AG09319 (cell line): ENCODE measurements at places on chromosomes 11 and 22.

DNA sequence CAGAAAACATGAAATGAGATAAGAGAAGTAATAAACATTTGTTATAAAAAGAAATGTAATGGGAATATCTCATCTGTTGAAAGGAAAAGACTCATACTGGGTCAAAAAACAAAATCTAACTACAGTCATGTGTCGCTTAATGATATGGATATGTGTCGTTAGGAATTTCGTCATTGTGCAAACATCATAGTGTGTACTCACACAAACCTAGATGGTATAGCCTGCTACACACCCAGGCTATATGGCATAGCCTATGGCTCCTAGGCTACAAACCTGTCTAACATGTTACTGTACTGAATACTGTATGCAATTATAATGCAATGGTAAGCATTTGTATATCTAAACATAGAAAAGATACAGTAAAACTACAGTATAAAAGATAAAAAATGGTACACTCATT lies 89.8 kb upstream of the ZC3H12C start:
- no peak for DNase-seq

DNA sequence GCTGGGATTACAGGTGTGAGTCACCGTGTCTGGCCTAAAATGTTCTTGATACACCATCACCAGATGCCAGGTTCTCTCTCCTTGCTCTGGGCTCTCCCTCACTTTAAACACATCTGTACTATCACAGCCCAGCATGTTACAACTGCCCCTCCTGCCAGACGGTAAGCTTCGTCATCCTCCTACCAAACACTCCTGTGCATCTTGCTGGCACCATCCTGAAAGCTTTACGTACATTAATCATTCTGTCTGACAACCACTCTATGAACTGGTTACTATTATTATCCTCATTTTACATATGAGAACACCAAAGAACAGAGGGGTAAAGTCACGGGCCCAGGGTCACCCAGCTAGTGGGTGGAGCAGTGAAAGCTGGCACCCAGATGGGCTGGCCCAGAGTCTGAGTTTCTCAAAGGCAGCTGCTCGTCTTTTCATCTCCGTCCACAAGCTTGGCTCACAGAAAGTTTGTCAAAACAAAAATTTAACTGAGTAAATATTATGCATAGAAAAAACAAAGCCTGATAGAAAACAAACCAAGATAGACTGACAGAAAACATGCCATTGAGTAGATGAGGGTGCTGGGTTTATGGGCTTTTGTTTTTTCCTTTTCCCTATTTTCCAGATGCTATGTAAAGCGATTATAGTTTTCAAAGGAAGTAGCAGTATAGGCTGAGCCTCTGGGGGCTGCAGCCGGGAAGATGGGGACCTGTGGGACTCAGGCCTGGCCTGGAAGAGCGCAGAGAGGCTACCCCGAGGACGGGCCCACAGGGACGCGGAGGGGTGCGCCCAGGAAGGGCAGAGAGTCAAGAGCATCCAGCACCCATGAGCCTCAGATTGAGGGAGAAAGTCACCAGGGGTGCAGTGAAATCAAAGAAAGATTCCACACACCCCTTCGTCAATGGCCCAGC lies 9.5 kb downstream of the PLA2G6 start:
- no peak for DNase-seq

- no peak for DNase-seq
Observed at GRCh38 chr22:38927033-38927781, 30.2 kb upstream of the APOBEC3A start.

DNA sequence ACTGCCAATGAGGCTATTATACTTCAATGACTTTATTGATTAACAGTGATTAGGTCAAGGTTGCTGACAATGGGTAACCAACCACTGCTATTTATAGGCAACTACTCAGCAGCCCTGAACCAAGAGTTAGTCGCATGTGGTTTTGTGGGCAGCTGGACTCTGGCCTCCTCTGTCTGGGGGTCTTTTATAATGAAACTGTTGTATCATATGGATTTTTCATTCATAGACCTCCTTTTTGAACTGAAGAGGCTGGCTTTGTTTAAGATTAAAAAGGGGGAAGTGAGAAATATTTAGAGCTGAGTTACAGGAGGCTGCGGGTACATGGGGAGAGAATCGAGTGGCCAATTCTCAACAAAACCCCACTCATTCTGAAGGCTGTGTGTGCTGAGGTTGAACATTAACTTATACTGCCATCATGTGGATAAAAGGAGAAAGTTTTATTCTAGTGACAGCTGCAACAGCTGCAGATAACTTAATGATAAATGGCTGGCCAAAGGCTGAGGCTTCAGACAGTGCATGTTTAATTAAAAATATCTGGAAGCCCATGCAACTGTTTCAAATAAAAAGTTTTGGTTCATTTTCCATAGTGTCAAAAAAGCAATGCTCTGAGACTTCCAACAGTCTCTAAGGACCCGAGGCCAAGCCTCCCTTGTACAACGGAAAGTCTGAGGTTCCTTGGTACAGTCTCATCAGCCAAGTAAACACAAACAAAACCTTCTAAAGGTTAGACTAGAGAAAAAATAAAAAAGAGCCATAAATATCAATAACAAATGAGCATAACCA lies 682.6 kb downstream of the KCNA4 start:
- no peak for DNase-seq

DNA sequence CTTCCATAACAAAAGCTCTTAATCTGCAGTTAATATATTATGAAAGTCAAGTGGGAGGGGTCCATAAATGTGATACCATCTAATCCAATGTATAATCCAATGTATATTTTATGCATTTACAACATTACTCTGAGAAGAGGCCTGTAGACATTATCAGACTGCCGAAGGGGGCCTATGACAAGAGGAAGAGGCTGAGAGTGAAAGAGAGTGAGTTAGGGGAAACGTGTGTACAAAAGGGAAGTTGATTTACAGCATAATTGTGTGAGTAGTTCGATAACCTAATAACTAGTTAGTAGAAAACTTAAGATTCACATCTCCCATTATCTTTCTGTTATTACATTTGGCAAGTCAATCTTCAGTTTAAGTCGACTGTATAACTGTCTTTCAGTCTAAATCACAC lies 86.6 kb downstream of the DDX10 start:
- no peak for DNase-seq

- no peak for DNase-seq
Observed at GRCh38 chr22:47298017-47298785, 535.8 kb downstream of the TBC1D22A start.

- DNase-seq = no peak
Observed at GRCh38 chr22:47342446-47342845, 580.0 kb downstream of the TBC1D22A start.

DNA sequence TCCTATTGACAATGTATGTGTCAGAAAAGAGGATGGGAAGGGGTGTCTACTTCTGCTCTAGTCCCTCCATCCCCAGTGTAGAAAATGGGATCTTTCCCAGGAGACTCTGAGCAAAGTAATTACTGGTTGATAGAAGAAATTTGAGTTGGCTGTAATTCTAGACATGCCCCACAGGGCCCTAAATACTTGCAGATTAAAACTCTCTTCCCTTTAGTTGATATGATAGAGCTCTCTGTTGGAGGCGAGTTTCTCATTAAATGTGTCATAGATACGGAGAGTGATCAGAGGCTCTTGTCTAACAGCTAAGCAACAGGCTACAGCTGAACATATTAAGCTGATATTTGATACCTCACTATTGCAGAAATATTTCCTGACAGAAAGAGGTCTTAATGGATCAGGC lies 32.9 kb downstream of the OR52E1 start:
- no peak for DNase-seq

DNA sequence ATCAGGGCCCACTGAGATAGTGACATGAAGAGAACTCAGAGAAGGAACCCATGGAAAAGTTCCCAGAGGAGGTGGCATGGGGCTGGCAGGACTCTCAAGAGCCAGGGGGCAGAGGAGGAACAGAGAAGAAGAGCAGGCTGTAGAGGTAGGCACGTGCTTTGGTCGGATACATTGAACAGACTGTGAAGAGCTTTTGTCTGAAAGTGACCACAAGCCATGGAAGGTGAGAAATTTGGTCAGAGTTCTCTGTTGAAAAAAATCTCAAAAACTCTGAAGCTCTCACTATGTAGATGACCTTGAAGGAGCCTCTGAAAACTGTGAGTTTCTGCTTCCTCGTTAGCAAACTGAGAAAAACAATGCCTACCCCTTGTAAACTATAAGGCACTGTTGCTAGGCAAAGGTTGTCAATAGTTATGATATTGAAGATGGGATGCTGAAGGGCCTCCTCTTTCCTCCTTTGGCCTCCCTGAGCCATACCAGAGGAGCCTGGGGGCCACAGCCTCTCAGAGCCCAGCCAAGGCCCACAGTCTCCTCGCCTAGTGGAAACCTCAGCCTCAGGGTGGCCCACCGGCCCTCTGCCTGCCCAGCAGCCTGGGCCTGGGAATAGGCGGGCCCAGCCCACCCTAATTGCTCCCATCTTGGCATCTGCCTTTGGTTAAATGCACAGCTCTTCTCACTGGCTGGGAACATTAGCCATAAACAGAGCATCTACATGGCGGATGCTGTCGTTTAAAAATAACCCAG lies 415.7 kb downstream of the SOX6 start:
- no peak for DNase-seq

DNA sequence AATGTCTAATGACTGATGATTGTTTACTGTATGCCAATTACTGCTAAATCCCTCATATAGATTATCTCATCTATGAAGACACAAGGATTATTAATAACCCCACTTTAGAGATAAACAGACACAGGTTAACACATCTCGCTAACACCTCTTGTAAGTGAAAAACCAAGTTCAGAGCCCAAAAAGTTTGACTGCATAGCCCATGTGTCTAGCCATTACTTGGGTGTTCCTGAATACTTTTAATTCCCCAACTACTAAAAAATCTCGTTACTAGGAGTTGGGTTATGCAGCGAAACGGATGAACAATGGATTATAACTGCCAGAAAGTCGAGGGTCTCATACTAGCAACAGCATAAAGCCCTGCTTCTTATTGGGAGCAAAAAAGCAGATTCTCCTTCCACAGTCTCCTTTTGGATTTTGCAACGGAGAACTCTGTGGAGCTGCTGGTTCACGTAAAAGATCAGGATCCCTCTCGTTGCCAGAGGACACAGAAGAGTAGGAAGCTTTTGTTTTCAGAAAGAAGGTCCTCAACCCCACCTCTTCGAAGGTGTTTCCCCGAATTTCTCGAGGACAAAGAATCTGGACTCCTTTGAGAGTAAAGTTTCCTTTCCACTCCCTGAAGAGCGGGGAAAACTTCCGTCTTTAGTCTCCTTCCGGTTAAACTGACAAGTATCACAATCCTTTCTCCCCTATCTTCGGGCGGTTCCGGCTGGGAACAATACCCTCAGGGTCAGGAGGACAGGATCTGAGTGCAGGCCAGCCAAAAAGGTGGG lies 979 bp downstream of the ZBED5 start:
- DNase-seq = no peak

DNA sequence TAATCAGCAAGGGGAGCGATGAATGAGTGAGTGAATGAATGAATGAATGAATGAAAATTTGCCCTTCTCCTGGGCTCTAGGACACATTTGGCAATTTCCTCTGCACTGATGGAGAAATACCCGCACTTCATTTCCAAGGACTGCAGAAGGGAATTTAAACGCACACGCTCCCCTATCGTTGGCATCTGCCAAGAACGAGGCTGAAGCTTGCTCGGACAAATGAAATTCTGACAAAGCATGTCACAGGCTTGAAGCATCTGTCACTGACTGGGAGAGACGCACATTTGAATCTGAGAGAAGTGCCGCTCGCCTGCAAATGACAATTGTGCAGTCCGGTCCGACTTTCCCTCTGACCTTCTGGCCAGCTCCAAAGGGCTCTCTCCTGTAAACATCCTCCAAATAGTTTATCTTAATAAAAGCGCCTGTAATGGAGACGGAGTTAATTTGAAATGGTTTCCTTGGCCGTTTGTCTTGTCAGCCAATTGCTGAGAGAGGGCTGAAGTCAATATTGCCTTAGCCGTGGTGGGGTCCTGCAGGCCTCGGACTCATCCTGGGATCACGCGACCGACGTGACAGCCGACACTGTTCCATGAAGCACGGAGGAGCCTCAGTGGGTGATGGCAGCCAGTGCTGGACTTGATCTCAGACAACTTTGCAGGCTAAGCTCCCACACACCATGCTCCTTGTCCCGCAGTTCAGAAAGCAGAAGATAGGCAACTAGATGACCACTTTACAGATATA lies 260.7 kb downstream of the MN1 start:
- DNase-seq = no peak

DNA sequence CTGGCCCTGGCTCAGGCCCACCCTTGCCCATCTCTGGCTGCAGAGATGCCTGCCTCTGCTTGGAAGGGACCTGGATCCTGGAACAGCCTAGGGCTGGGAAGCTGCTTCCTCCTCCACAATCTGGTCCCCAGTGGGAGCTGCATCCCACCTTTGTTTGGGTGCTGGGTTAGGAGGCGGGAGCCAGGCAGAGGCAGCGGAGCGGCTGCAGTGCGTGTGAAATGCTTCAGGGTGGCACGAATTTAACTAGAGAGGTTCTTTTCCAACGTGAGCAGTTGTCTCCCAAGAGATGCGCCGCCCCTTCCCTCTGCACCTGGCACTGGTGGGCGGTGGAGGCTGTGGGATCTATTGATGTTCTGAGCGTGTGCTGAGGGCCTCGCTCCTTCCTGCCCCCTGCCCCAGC lies 31.6 kb downstream of the BRSK2 start:
- no peak for DNase-seq
